Stimulated activated CD4-positive, alpha-beta T cell treated with anti-CD3 and anti-CD28 coated beads, Interleukin-12 subunit alpha, Interleukin-12 subunit beta, amount 100 ng/mL, for 48 hours (primary cell): ENCODE measurements at places on chromosomes 7 and 10.
A peak's percentile ranks its signal among the peaks of the same experiment; 100 is the strongest.

GRCh38 chr7:100679927-100680575, 6.5 kb downstream of the GNB2 start:
- no peak for DNase-seq

- no peak for DNase-seq
Observed at GRCh38 chr7:70612811-70613210, 519.1 kb upstream of the GALNT17 start.

GRCh38 chr7:25858525-25859411, 293.2 kb upstream of the NFE2L3 start:
- DNase-seq = no peak

GRCh38 chr10:89091496-89091895, 100.9 kb downstream of the FAS start:
- no peak for DNase-seq

- DNase-seq = peak; percentile 60
Observed at GRCh38 chr10:6204063-6204340, 1.3 kb downstream of the PFKFB3 start.

DNA sequence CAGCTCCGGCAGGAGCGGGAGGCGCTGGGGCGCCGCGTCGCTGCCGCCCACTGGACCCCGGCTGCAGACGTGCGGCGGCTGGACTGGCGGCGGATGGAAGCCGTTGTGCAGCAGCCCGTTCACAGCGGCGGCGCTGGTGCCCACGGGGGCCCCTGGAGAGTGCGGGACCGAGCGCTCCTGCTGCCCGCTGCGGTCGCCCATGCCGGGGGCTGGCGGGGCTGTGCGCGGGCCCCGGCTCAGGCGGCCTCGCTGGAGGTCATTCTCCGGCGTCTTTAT, 413 bp downstream of the PANK1 start:
- DNase-seq = no peak

GRCh38 chr10:132605390-132605789, 67.8 kb downstream of the INPP5A start:
- DNase-seq = no peak

GRCh38 chr10:62001898-62002297, 100.4 kb downstream of the ARID5B start:
- DNase-seq = no peak

- DNase-seq = no peak
Observed at GRCh38 chr10:33421789-33422462, 87.5 kb upstream of the NRP1 start.

DNA sequence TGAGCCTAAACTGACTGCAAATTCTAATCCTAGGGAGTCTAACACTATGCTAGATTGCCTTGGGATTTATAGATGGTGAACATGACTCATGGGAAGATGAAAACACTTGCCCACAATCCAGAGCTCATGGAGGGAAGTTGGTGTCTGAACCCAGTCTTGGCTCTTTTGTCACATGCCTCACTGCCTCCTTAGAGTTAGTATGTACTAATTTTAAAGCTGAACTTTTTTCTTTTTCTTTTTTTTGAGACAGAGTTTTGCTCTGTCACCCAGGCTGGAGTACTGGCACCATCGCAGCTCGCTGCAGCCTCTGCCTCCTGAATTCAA, 14.4 kb downstream of the MRPL32 start:
- no peak for DNase-seq

DNA sequence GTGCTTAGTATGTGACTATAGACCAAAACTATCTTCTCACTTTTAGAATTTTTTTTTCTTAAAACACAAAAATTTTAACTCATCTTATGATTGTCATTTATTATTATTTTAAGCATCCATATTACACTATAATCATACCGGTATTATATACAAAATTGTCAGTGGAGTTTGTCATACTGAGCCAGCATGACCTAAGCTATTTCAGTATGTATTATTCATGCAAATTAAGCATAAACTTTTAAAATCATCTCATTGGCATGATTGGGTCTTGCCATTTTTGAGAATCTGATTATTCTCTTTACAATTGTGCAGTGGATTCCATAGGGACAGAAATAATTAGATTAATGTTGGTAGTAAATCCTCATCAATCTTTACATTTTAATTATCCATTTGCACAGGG, 46.2 kb upstream of the STMP1 start:
- no peak for DNase-seq

GRCh38 chr7:95509199-95509598, 23.5 kb downstream of the ASB4 start:
- DNase-seq = no peak

GRCh38 chr10:80537086-80537735, 491 bp upstream of the SH2D4B start:
- DNase-seq = no peak

DNA sequence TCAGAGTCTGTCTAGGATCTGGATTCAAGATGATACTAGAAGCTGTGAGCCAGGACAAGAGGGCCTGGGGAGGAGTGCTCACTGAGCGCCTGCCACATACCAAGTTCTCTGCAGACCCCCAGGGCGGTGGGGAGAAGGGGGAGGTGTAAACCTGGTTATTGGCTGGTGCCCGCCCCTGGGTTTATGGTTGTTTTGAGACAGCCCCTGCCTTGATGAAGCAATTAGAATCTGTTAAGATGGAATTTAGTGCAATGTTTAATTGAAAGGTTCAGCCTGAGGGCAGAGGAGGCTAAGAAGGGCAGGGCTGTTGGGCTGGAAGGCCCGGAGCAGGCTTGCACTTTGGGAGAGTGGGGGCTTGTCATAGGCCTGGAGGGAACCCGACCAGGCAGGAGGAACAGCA, 42.7 kb downstream of the PRF1 start:
- no peak for DNase-seq

- DNase-seq = no peak
Observed at GRCh38 chr10:110522365-110522988, 24.8 kb downstream of the DUSP5 start.

DNA sequence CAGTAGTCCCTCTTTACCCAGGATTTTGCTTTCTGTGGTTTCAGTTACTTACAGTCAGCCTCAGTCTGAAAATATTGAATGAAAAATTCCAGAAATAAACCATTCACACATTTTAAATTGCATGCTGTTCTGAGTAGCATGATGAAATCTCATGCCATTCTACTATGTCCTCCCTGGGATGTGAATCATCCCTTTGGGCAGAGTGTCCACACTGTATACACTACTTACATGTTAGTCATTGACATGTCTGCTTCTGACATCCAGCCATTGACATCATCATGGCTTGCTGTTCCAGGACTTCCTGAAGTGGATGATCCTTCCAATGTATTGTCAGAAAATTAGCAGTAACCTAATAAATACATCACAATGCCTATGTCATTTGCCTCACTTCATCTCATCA, 34.6 kb upstream of the MALRD1 start:
- DNase-seq = no peak

GRCh38 chr7:80225361-80225760, 90.7 kb downstream of the GNAI1 start:
- no peak for DNase-seq

GRCh38 chr10:13909516-13910258, 322.9 kb downstream of the PRPF18 start:
- no peak for DNase-seq

GRCh38 chr10:103712146-103712545, 143.2 kb downstream of the SH3PXD2A start:
- DNase-seq = no peak

GRCh38 chr7:24572393-24572996, 757 bp upstream of the PALS2 start:
- DNase-seq = peak; percentile 21

DNA sequence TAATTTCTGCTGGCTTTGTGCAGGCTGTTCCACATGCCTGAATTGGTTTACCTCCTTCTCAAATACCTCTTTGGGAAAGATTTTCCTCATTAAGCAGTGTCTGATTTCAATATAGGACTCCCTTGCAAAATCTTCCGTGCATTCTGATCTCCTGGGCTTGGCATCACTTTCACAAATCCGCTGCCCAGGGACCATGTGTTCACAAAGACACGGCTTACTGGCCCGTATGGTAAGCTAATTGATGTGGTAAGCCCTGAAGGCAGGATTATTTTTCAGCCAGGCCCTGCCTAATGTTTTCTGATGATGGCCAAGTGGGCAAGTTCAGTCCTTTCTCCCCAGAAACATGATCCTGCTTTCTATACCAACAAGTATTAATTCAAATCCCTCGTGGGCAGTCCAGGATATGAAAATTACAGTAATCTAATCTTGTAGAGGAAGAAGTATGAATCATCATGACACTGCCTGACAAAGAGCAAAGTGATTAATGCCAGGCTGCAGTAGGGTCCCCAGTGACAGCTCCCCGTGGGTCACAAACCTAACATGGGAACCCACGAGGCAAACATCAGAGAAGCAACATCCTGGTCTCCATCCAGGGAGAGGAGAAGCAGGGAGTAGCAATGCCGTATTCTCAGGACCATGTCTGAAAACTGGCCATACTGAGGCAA, 11.6 kb upstream of the SVIL start:
- no peak for DNase-seq

- no peak for DNase-seq
Observed at GRCh38 chr10:14712991-14713424, 61.7 kb downstream of the FAM107B start.

- no peak for DNase-seq
Observed at GRCh38 chr7:43431020-43431595, 151.8 kb upstream of the STK17A start.

- DNase-seq = no peak
Observed at GRCh38 chr10:80290474-80291220, 1.2 kb upstream of the MAT1A start.

GRCh38 chr10:29616542-29616941, 18.2 kb downstream of the SVIL start:
- DNase-seq = no peak

DNA sequence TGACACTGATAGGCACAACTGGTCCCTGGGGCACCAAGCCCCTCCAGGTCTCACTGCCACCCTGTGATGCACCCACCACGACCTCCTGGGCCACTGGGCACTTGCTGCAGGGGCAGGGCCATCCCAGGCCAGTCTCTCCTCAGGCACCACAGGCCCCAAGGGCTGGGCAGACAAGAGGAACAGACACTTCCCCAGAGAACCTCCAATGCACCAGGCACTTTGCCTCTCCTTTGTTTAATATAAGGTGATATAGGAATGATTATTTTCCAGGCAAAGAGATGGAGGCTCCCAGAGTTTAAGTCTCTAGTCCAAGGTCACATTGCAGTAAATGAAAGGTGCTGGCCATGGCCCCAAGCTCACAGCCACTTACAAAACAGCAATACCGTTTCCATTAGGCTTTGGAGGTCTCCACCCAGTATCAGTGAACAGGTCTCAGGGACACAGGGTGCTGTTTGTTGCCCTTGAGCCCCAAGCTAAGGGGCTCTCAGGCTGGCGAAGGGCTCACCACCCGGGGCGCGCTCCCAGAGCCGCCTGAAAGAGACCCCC, 4.5 kb downstream of the DEPP1 start:
- DNase-seq = no peak

- no peak for DNase-seq
Observed at GRCh38 chr10:104735036-104735756, 94.1 kb downstream of the SORCS3 start.

DNA sequence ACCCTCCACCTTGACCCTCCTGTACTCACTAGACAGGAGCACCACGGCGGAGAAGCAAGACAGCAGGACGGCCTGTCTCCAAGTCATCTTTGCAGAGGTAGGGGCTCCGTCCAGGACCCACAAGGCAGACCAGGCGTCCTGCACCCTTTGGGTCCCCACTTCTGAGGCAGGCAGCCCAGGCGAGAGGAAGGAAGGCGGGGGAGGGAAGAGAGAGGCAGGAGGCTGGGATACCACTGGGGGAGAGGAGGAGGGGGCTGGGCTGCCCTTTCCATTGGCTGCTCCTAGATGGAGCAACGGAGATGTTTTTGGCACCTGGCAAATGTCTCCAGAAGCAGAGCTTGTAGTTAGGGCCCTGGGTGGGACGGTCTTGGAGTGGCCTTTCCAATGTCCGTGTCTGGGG, at the start of gene UCMA:
TSS of gene UCMA (minus strand) at position 203 of the 400 bp plus-strand sequence. CDS start at position 87, 116 bp downstream.
- DNase-seq = no peak
